GM06990 (cell line): ENCODE measurements at places on chromosomes 16 and 17.

- no peak for DNase-seq
Measured at GRCh38 chr17:82239401-82239925, 10.6 kb downstream of the SLC16A3 start.

DNA sequence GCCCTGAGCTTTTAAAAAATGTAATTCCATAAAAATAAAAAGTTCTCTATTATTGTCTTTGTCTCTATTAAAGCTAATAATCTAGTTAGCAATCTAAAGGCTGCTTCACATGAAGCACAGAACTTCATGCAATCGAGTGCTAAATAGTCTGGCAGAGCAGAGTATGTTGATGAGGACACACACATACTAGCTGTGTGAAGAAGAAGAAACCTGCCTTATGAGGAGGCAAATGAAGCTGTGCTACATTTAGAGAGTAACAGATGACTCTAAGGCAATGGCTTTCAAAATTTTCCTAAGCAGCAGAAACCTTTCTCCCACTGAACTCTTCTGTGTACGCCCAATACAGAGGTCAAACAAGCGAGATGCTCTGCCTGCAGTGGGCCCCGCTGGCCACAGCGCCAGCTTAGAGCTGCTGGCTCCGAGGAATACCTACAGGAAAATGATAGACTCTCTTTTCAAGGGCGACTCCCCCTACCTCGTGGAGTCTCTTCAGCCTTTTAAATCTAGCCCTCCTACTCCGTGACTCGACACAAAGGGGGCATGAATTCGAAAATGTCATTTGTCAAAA lies 39.2 kb downstream of the GNA13 start:
- DNase-seq: no peak

- no peak for DNase-seq
Measured at GRCh38 chr17:948284-948852, 31.2 kb downstream of the NXN start.

DNA sequence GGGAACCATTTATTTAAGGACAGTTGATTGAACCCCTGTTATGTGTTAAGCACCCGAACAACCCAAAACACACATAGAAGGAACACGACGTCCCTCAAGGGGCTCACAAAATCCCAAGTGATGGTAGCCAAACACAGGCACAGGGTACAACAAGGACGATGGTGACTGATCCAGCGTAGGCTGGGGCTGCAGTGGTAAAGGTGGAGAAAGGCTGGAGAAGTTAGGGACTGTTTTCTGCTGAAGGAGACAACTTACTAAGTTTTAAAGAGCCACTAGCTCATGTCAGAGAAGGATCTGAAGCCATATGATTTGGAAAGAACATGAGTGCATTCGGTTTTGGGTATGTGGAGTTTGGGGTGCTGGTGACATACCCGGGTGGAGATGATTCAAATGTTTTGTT lies 229.6 kb upstream of the TNRC6C start:
- no peak for DNase-seq

DNA sequence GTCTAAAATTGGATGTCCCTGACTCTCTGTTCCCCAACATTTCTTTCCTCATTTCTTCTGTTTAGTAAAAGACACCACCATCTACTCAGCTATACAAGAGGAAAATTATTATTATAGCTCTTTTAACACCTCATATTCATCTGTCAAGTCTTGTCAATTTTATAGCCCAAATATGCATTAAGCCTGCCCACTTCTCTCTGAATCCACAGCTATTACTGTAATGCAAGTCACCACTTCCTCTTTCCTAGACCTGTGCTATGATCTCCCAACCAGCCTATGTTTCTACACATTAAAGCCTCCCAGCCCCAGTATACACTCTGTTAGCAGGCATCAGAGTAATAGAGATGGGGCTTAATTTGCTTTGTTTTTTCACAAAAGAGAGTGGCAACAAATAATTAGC lies 252.9 kb downstream of the GRIN2A start:
- no peak for DNase-seq

DNA sequence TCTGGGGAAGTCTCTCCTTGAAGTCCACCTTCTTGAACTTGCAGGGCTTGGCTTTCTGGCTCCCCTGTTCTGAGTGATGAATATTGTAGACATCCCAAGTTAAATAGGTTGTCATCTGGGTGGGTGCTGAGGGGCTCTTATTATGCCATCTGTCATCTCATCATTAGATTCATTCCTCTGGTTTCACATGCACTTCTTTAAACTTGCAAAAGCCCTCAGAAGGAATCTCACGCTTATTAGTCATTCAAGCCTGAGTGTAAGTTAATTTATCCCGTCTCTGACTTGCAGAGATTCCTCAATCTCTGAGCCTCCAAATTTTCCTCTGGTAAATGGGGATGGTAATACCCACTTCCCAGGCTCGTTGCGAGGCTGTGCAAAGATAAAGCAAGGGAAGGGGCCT lies 5.7 kb downstream of the MGAT5B start:
- DNase-seq: no peak

DNA sequence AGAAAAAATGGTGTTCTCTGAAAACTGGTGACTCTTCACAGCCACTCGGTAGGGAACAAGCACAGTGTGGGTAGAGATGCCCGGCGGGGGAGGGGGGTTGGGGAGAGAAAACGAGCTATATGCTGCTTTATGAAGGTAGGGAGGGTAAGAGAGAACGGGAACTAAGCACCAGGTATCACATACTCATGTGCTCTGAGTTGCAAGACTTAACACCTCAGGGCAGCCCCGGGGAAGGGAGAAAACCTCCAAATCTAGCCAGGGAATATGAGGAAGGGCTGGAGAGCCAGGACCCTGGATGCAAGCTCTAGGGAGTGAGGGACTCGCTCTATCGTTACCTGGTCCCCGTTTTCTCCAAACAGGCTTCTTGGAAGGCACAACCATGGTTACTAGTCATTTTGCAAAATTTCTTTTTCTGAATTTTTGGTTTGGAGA lies 35.3 kb downstream of the HIC1 start:
- DNase-seq: no peak

- no peak for DNase-seq
Measured at GRCh38 chr16:404971-405486, 3.3 kb downstream of the DECR2 start.

DNA sequence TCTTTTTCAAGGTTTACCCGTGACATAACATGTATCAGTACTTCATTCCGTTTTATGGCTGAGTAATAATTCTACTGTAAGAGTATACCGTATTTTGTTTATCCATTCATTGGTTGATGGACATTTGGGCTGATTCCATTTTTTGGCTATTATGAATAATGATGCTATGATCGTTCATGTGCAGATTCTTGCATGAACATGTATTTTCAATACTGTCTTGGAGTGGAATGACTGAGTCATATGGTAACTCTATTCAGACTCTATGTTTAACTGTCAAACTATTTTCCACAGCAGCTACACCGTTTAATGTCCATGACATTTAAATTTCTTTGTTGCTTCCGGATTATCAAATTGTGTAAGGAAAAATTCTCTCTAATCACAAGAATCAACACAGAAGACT lies 17.9 kb downstream of the BFAR start:
- no peak for DNase-seq

DNA sequence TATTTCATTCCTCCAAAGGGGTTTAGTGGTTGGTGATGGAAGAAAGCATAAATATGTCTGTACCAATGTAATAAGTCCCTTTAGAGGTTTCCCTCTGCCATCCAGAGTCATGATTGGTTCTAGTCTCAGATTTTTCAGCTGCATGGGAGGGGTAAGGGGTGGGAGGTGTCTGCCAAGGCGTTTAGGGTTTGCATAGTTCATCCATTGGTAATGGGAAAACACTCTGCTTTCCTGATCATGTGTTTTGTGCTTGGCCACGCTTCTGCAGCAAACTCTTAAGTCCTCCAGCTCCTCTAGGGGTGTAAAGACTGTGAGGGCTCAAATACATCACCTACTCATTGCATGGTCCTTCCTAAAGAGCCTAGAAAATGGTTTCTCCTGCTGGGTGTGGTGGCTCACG lies 29.8 kb downstream of the LIG3 start:
- DNase-seq: no peak

DNA sequence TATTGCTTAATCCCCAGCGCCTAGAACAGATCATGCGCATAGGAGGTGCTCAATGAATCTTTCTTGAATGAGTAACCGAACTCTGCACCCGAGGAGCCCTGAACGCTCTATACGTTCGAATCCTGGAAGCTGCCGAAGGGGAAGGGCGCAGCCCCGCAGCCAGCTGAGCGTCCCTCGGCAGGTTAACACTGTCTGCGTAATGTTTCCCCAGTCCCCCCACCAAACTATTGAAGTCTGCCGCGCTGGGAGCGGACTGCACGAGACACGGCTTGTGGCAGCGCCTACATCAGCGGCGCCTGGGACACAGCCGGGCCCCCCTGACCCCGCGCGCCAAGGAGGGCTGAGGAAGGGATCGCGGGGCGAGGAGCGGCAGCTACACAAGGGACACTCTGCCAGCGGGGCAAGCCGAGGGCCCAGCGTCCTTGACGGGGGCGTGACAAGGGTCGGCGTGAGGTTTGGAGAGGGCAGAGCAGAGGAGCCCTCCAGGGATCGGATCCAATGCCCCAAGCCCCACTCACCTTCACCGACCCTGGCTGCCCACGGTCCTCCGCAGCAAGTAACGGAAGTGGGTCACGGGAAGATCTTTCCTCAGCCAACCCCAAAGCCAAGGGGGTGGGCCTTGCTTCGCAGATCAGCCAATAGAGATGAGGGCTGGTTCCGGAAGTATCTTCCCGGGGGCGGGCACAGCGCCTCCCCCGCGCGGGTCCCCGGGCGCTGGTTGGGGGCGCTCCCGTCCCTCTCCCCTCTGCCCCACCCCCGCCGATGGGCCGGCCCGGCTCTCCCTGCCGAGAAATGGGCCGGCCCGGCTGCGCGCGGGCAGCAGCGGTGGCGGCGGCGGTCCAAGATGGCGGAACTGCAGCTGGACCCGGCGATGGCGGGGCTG lies at the start of the genes ATP5PD and KCTD2:
TSS of gene ATP5PD (minus strand) at position 563 of the 883 bp plus-strand sequence. CDS start 4,319 bp downstream, outside the sequence.
TSS of gene KCTD2 (plus strand) at position 819 of the 883 bp plus-strand sequence. CDS start at position 845, 26 bp downstream.
- DNase-seq: peak; percentile 97

DNA sequence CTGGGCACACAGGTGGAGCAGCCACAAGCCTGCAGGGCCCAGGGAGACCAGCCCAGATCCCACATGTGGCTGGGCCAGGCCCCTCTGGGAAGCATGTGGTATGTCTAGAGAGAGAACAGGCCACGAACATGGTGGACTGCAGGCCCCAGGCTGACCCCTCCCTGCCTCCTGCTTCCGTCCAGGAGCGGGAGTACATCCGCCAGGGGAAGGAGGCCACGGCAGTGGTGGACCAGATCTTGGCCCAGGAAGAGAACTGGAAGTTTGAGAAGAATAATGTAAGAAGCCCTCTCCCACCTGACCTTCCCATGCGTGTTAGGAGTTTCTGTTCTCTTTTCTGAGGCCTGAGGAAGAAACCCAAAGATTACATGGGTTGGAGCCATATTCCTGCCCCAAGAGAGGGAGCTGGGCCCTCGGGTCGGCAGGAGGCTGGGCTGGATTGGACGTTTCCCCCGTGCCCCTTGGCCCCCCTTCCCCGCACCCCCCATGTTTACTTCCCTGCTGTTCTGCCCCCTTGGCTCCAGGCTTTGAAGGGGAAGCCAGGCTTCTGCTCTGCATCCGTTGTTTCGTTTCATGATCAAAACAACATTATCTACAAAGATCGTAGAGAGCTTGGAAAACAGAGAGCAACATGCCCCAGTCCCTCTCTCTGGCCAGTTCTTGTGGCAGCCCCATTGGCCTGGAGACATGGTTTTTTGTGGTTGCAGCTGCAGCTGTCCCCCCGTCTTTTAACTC lies 5.7 kb upstream of the TCAP start:
- DNase-seq: no peak
